ENCODE measurements at places on chromosomes 7 and 10.

DNA sequence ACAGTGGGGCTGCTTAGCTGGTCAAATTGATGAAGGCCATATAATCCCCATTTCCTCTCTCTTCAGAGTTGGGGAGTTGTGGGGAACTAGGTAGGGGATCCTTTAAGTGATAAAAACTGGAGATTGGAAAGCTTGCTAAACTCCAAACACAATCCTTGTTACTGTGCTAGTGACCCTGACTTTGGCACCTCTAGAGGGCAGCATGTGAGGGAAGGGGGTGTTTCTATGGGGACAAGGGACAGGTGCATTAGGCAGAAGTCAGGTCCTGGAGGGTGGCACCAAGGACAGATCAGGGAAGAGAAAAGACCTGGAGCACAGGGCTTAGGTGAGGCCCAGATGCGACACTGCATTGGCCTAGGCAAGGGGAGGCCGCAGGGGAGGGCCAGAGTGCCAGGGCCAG lies 66.9 kb downstream of the CDHR3 start:
- no peak for DNase-seq

GRCh38 chr10:46543466-46544377 lies 12.7 kb downstream of the GPRIN2 start:
- peak; percentile 27 for DNase-seq

DNA sequence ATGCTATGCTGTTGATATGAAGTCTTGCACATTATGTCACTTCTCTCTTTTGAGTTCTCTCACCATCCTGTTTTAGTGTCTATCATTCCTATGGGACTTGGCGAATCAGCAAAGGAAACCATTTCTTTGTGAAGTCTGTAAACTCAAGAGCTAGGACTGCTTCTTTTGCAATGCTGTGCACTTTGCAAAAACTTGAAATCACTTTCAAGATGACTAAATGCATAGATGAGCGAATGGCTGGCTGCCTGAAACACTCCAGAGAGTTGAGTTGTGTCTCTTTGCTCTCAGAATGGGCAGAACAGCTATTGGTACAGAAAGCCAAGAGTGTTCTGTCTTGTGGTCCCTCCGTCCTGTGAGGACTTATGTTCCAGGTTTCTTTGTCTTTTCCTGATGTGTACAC lies 18.3 kb upstream of the ELMO1 start:
- DNase-seq: no peak

- DNase-seq: no peak
Observed at GRCh38 chr7:82534684-82535083, 91.1 kb upstream of the CACNA2D1 start.

- DNase-seq: no peak
Observed at GRCh38 chr10:121079226-121079625, 228.1 kb downstream of the WDR11 start.

- DNase-seq: no peak
Observed at GRCh38 chr10:110083884-110084283, 76.1 kb downstream of the ADD3 start.

DNA sequence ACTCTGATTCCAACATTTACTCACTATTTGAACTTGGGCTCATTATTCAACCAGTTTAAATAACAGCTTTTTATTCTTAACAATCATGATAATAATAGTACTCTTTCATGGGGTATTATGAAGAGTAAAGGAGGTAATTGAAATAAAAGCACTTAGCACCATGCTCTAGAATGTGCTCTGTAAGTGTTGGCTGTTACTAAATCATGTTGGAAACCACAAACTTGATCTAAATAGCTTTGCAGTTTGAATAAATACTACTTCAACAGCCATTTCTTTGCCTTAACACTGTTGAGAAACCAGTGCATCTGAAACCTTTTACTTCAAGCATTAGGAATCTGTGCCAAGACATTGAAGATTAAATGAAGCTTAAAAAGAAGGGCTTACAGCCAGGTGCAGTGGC lies 7.9 kb upstream of the UPF2 start:
- no peak for DNase-seq

DNA sequence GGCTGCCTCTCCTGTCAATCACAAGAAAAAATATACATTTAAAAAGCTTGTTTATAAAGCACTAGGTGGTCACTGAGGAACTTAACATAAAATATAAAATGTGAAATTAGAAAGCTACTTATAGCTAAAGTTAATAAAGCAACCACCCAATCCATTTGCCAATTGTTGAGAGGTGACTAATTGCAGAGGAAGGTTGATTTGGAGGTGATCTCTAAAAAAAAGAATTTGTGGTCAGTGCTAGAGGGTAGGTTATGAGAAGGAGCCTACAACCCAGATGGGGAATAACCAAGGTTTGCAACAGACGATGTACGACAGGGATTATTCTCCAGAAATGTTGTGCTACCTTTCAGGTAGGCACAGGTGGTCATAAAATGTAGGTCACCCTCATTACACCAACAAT lies 444.2 kb upstream of the C7orf33 start:
- no peak for DNase-seq

DNA sequence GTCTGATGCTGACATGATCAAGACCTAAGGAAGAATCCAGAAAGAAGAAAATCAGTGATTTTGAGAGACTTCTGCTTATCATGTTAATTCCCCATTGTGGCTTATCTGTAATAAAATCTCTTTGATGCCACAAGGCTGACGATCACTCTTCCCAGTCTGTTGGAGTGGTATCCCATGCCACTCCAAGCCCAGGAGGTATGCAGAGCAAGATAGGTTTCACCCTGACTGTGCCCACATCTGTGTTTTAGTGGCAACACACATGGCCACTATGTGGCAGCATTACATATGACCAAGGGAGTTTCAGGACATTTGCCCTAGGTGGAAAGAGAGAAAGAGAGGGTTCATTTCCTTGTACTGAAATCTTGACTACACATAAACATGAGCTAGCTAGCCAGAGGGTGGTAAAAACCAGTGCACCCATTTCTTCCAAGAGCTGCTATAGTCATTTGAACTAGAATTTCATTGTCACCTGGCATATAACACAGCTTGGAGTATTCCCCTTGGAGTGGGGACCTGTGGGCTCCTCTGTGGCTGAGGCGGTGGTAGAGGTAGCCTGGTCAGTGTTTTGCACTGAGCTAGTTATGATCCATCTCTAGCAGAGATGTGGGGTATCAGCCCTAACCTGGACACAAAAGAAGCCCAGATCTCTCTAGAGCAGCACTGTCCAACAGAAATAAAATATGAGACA lies 20.8 kb downstream of the LAMB4 start:
- DNase-seq: no peak

GRCh38 chr7:146636033-146636356 lies 519.4 kb downstream of the CNTNAP2 start:
- no peak for DNase-seq
